CD8-positive, alpha-beta T cell (primary cell): ENCODE measurements at places on chromosomes 13 and 19.

DNA sequence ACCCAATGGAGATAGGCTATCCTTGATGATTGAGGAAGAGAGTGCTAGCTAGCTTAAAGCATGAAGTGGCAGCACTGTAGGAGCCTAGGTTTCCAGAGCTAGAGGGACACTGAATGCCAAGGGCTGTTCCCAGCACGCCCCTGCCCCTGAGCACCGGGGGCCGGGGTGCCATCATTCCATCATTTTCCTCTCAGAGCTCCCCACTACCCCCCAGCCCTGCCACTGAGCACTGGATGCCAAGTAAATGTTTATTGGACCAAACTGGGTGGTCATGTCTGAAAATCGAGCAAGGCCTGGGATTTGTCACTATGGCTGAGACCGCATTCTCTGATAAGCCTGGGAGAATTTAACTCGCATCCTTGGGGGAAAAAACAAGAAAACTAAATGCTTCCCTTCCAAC is 142.8 kb downstream of the STK24 start:
- DNase-seq, result no peak

GRCh38 chr19:51421229-51422052 is 4.0 kb upstream of the SIGLEC10 start:
- DNase-seq, result no peak

DNA sequence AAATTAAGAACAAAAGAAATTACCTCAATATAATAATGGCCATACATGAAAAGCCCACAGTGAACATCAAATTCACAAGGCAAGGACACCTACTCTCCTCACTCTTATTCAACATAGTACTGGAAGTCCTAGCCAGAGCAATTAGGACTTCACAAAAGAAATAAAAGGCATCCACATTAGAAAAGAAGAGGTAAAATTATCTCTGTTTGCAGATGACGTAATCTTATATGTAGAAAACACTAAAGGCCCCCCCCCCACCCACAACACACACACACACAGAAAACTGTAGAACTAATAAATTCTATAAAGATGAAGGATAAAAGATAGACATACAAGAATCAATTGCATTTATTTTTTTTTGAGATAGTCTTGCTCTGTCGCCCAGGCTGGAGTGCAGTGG is 25.5 kb upstream of the LATS2 start:
- no peak for DNase-seq

- DNase-seq, result no peak
These were observed 24.7 kb downstream of the URI1 start for GRCh38 chr19:29966588-29967249.

DNA sequence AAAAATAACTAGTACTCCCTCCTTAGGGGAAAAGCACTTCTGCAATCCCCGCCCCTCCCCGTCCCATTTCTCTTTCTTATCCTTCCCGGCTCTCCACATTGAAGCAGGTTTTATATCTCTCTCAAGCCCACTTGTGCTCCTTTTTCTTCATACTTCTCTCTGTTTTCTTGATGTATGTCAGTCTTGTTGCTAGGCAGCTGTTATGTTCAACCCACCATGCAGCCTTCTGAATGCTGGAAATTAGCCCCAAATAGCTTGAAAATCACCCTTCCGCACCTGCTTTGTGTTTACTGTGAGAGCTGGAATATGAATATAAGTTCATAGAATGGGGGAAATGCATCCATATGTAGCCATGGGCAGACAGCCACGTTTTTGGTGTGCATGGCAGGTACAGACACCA is 461.4 kb downstream of the MYO16 start:
- DNase-seq, result no peak

DNA sequence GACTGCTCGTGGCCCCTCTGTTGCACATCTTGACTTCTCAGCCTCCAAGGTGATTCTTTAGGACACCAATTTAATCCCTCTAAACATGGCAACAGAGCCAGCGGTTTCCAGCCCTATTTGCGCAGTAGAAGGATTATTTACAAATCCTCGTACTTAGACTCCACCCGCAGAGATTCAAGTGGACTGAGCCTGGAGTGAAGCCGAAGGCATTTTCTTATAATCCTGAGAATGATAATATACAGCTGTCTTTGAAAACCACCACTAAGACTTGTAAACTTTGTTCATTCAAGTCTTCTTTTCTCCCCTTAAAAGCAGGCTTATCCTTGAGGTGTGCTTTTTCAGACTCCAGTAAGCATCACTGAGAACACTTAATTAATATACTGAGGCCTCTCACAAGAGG is 4.8 kb upstream of the DPRX start:
- no peak for DNase-seq

- DNase-seq, result no peak
These were observed 51.1 kb downstream of the GGACT start for GRCh38 chr13:100537486-100537885.

DNA sequence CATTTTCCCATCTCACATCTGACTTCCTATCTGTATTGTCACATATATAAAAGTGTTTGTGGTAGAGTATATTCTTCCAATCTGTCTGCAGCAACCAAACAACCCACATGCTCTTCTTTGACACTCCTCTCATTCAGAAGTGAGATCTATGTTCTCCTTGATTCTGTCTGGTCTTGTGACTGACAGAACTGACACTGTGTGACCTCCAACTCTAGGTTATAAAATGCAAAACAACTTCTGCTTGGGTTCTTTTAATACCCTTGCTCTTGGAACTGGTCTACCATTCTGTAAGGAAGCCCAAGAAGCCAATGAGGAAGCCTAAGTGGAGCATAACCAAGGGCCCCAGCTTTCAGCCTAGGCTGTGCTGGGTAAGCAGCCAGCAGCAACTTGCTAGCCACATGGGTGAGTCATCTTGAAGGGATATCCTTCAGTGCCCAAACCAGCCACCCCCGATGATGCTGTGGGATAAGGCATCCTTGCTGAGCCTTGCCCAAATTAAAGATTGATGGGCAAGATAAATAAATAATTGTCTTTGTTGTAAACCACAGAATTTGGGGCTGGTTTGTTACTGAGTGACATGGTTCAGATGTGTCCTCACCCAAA is 18.4 kb upstream of the ITM2B start:
- DNase-seq, result peak; percentile 28

DNA sequence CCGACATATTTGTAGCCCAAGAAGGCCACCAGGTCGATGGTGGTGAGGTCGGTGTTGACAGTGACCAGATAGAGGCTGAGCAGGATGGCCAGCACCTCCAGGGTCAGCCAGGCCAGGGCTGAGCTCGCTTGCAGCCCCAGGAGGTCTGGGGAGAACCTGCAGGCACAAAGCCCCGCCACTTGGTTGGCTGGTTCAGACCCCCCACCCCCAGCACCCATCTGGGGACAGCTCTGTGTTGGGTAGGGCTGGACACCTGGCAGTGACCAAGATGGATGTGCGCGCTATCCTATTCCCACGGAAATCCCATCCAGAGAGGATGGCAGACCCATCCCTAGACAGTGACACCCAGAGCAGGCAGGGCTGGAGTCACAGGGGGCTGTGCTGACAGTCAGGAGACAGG is 3.5 kb downstream of the C19orf33 start:
- DNase-seq, result no peak

- no peak for DNase-seq
These were observed 34.1 kb upstream of the KLF12 start for GRCh38 chr13:74168263-74168675.

GRCh38 chr19:15268192-15268927 is 36.1 kb upstream of the EPHX3 start:
- DNase-seq, result no peak

DNA sequence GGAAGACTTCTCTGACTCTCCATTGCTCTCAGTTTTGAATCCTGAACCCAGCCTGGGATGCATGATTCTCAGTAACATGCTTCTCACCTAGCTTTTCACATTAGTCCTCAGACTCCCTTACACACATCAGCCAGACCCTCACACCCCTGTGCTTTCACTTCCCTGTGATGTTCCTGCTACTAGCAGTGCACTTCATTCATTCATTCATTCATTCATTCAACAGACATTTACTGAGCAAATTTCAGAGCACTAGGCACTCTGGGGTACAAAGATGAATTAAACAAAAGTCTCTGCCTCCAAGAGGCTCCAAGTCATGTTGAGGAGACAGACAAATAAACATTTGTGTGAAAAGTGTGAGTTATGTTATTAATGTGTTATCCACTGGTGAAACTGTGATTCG is 145.2 kb downstream of the RXFP2 start:
- no peak for DNase-seq
